ENCODE measurements at places on chromosomes 16 and 17.

GRCh38 chr17:12429116-12429515 is 236.6 kb upstream of the MYOCD start:
- DNase-seq = no peak

GRCh38 chr17:9414471-9414870 is 161.1 kb downstream of the STX8 start:
- peak; percentile 26 for DNase-seq

- no peak for DNase-seq
Measured at GRCh38 chr16:65469116-65469515, 347.3 kb upstream of the CDH11 start.

DNA sequence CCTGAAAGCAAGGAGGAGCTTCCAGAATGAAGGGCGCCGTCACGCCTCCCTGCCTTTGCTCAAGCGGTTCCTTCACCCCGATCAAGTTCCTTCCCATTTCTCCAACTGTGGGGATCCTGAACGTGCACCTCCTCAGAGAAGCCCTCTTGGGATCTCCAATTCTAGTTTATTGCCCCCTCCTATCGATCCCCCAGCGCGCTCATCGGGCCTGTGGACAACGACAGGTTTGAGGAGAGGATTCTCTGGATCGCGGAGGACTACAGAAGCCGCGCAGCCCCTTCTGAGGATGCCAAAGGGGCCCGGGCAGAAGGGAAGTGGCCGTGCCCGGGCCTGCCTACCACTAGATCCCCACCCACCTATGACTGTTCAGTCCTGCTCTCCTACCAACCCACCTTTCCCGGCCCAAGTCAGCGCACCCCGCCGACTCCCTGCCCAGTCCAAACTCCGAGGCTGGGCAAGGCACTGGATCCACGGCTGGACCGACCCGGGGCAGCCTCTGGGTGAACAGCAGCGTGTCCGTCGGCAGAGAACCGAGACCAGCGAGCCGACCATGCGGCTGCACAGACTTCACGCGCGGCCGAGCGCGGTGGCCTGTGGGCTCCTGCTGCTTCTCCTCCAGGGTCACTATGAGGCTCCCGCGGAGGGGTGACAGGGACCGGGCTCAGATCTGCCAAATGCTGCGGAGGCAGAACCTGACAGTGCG is 12.8 kb upstream of the CES3 start:
- no peak for DNase-seq

- DNase-seq = peak; percentile 57
Measured at GRCh38 chr17:75131278-75132017, at the start of gene NT5C. Gene NT5C, minus strand, starts transcription at chr17:75131742. Its CDS starts 35 bp downstream, at chr17:75131707.

- DNase-seq = peak; percentile 72
Measured at GRCh38 chr17:27569257-27569722, 61.7 kb upstream of the LGALS9 start.

- no peak for DNase-seq
Measured at GRCh38 chr16:80938004-80938878, 68.4 kb downstream of the CMC2 start.

DNA sequence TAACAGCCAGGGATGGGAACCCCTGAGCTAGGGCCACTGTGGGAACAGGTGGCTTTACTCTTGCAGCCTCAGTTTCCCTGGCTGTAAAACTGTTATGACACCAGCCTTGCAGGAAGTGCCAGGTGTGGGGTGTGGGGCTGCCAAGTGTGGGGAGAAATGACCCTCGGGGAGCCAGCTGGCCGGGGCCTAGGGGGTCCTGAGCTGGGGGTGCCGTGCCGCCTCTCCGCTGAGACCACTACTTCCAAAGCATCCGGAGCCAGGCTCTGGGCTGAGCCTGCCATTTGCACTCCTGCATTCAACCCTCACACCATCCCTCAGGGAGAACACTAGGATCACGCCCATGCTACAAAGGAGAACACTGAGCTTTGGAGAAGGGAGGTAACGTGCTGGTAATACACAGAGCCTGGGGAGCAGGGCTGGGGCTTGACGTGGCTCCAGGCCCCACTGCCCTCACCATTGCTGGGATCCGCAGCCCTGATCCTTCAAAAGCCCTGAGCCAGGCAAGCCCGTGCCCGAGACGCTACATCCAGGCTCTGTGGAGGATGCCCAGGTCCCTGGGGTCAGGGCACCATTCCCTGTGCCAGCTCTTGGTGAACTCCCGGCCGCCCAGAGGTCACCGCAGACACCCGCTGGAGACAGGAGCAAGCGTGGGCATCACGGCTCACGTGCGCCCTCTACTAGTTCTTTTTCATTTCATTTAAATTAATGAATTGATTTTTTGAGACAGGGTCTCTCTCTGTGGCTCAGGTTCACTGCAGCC is 28.8 kb upstream of the GINS2 start:
- DNase-seq = peak; percentile 29

GRCh38 chr16:68116256-68116867 is 31.2 kb downstream of the NFATC3 start:
- no peak for DNase-seq

GRCh38 chr17:74133740-74134139 is 69.7 kb upstream of the RPL38 start:
- DNase-seq = no peak
